Muscle of back (tissue), 13 donors: ENCODE measurements at places on chromosomes 3 and 15. TPM values are rescaled to one million over a fixed set of nuclear protein-coding genes. Genes with fewer than 3 reads are reported as not detected.

KCNAB1 gene
- 5.3 TPM for polyA plus RNA-seq

GRCh38 chr3:191329654-191330529, at the start of gene UTS2B:
Gene UTS2B (minus strand): TSS chr3:191330526. CDS start chr3:191282189, 48,337 bp downstream.
- peak; percentile 59 for DNase-seq

C3orf80 gene
- 0.24 TPM for polyA plus RNA-seq

DNAH12 gene
- polyA plus RNA-seq, result 0.67 TPM

SPINK8 gene
- polyA plus RNA-seq, result not detected

NR2F2 gene
- 57.1 TPM for polyA plus RNA-seq

DNA sequence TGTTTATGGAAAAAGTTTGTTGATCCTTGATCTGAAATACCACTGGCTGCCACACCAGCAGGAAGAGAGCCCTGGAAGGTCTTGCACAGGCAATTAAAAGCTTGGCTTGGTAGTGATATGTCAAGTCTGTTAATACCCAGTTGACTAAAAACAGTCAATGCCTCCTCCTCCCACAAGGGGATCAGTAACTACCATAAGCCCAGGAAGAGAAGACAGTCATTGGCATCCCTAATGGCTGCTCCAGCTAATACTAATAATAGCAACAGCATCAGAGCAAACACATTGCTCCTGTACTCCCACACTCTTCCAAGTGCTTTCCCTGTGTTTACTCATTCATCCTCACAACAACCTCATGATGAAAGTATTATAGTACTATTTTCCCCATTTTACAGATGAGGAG, 528.6 kb downstream of the TAFA4 start:
- no peak for DNase-seq

DNA sequence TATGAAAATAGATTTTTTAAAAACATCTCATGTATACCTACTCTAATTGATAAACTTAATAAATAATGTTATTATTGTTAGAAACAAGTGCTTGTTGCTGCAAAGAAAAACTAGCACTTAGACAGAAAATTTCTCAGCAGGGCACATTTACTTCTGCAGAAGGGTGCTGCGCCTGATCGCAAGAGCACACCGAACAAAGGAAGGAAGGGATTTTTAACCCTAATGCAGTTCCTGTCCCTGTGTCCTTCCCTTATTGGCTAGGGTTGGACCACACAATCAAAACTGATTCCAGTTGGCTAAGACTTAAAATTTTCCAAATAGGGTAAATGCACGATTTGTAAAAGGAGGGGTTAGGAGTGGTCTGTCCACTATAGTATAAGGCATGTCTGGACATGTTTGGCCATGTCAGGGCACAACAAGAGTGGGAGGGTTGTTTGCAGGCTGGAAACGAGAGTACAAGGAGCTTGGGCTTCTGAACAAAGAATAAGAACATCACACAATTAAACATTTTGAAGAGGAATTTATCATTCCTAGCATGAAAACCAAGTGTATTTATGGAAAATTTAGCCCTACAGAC, 4.7 kb downstream of the DTWD1 start:
- no peak for DNase-seq

DNA sequence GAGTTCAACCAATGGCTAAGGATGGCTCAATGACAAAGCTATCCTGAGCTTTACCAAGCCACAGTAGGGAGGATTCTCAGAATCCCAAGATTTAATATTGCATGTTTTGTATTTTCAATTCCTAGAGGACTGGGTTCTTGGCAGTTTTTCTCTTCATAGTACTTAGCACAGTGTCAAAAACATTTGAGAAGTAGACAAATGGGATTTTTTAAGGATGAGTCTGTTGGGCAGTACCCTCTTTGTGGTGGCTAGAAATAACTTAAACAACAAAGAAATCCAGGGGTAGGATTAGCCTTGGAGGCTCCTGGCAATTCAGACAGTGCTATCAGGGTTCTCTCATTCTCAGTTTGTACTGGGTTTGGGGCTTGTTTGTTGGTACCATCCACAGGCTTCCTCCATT, 212.8 kb upstream of the RORA start:
- no peak for DNase-seq

LSG1 gene
- 19.7 TPM for polyA plus RNA-seq

- DNase-seq, result no peak
Measured at GRCh38 chr15:39391230-39391629, 189.6 kb upstream of the THBS1 start.

GRCh38 chr3:32397941-32398340, 6.3 kb downstream of the CMTM7 start:
- no peak for DNase-seq

DNA sequence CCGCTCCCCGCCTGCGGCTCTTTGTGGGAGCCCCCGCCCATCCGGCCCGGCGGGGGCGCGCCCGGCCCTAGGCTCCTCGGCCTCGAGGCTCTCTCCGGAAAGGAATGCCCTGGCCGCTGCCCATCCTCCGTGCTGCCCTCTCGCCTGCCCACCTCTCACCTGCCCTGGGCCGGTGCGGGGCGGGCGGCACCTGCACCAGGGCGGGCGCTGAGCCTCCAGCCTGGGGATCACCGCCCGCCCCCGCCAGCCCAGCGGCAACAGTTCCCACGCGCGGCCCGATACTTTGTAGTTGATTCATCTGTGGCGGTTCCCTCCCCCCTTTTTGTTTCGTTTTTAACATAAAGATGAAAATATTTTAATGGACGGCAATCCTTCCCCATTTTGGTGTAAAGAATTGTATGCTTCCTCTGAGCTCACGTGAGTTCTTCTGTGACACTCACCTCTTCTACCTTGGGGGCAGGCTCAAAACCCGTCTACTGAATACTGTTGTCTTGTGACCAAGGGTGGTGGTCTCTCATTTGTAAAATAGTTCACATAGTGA, 1.9 kb downstream of the KLF13 start:
- DNase-seq, result peak; percentile 79

GRCh38 chr3:14126017-14126886, 1.4 kb downstream of the TMEM43 start:
- DNase-seq, result no peak

LOXL1 gene
- 27.6 TPM for polyA plus RNA-seq

DNA sequence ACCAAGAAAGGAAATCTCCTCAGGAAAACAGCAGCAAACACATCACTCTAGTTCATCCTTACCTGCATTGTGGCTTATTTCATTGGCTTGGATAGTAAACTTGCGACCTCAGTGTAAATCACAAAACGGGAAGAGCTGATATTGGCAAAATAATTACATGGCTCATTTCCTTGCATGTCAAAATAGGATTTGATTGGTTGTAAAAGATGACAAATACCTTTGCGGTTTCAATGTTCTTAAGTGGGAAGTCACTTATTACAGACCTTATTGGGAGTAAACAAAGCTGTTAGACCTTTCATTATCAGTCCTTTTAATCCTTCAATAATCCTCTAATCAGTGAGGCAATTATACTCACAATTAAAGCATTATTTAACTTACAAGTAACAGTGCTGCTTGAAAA, 590.6 kb downstream of the MAGI1 start:
- DNase-seq, result no peak

DNA sequence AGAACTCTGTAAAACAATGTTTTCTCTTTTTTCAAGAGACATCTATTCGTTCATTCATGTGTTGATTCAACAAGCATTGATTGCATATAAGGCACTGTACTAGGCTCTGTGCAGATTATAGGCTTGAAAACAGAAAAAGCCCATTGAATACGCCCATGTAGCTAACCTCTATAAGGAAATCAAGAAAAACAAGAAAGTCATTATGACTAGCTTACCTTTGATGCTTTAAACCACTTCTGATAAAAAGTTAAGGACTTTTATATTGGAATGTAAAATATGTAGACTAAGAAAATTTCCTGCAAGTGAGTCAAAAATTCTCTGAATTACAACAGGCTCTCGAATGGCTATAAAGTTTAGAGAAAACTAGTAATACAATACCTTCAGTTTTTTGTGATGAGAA, 92.5 kb downstream of the BDH1 start:
- no peak for DNase-seq

DNA sequence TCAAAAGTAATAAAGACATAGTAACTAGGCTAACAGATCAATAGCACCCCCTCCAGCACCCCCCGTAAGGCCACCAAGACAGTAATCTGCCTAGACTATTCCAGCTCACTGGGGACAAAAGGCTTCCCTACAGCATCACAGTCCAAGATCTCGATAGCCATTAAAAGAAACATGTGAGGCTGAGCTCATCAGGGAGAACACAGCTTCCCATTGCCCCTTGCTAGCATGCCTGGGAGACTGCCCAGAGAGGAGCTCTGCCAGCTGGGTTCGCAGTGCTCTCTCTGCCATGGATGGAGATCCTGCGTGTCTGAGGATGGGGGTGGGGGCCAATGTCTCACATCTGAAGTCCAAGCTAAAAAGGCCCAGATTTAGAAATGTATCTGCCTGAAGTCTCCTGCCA, 17.8 kb downstream of the LRIG1 start:
- peak; percentile 64 for DNase-seq

ITIH3 gene
- polyA plus RNA-seq, result 2.4 TPM

- peak; percentile 80 for DNase-seq
Measured at GRCh38 chr3:23685541-23686258, 120.1 kb upstream of the UBE2E1 start.

DNA sequence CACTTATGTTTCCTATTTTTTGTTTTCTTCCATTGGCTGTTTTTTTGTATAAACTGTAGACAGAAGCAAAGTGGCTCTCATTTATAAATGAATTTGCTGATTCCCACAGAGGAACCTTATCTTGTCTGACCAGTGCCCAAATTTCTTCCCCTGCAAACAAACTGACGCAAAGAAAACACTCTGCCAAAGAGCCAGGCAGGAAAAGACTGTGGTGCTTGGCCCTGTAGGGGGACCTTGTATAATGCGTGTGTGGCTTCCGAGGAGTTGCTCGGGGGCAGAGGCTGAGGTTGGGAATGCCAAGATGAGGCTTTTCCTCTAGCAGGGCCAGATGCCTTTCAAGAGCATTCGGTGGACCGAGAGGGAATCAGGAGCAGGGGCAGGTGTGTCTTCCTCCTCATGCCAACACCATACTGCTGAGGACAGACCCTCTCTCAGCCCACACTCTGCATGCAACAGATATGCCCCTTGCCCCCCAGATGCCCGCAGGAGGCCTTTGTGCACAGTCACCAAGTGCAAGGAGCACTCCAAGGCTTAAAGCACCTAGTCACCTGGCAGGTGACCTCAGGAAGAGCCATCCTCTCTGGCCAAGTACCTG, 104.3 kb upstream of the ABHD17C start:
- DNase-seq, result no peak

ZBTB20 gene
- 3.0 TPM for polyA plus RNA-seq

- DNase-seq, result no peak
Measured at GRCh38 chr3:144593881-144594280, 622.3 kb downstream of the DIPK2A start.

DNA sequence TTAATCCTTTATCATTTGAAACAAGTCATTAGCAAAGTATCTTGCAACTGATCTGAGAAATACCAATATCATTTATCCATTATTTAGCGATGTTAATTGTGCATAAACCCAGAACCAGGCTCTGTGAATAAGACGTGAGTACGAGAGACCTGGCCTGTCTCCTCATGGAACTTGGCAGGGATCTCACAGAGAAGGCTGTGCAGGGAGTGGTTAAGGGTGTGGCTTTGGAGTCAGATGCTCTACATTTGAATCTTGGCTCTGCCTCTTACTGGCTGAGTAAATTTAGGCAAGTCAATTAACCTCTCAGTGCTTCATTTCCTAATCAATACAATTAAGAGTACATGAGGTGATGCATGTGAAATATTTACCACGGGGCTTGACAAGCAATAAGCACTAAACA, 39.9 kb upstream of the TBL1XR1 start:
- DNase-seq, result no peak

DNA sequence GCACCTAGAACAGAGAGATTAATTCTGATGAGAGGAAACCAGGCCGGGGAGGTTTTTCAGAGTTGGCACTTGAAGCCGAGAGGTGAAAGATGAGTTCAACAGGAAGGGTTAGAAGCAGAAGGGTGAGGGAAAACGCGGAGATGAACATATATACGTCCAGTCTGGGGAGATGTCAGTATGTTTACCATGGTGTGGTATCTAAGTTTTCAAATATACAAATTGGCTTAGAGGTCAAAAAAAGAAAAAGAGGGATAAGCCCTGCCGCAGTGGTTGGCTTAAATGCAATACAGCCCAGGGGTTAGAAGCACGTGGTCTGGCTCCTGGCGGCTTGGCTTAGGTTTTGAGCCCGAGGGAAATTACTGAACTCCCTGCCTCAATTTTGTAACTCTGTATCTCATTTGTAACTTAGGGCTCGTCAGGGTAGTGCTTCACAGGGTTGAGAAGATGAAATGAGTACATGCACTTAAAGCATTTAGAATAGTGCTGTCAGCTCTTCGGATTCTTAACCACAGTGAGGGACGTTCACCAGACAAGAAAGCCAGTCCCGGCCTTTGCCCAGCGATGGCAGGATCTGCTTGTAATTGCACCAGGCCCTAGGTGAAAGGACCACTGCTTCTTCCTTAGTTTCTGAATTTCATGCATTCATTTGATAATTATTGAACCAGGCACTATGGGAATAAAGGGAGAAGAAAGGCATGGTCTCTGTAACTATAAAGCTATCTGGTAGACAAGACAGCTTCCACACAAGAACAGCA, 6.4 kb downstream of the HES1 start:
- DNase-seq, result peak; percentile 84

PLSCR4 gene
- 15.1 TPM for polyA plus RNA-seq

GRCh38 chr3:8766148-8766547, 3.3 kb downstream of the OXTR start:
- no peak for DNase-seq

USP50 gene
- polyA plus RNA-seq, result not detected

DNA sequence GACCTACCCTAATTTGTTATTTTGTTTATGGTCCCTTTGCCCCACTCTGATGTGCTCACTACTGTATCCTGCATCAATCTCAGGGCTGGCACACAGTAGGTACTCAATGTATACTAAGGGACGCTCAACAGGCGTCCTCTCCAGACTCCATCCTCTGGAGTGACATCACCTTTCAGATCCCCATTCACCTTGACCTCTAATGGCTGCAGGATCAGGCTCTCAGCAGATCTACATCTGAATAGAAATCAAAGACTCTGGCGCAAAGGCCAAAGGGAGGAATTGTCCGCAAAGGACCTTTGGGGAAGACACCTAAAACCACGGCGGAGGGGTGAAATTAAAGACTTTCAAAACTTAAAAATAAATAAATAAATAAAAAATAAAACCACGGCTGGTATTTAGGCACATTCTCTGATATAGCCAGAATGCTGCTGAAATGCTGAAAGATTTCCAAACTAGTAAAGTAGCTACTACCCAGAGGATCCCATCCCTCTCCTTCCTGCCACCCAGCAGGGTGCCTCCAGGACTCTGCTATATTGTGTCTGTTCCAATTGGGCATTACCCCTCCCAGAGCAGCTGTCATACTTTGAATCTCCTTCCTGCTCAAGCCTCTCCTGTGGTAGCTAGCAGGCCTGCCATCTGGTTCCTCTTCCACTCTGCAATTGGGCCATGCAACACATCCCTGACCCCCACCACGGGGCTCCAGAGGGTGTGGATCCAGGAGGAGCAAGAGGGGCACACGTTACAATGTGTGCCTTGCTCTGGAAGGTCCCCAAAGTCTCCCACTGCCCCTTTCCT, 6.1 kb downstream of the SHF start:
- DNase-seq, result no peak

GRCh38 chr15:31376511-31376910, 49.9 kb downstream of the KLF13 start:
- DNase-seq, result no peak

GRCh38 chr15:64373360-64373759, 7.9 kb downstream of the PCLAF start:
- DNase-seq, result no peak

GRCh38 chr15:74383286-74383685, 15.8 kb upstream of the CYP11A1 start:
- DNase-seq, result no peak

- peak; percentile 67 for DNase-seq
Measured at GRCh38 chr3:128482666-128483656, 10.0 kb downstream of the GATA2 start.
